Caudate nucleus (tissue), 63 donors: ENCODE measurements at places on chromosomes 5 and 9.

DNA sequence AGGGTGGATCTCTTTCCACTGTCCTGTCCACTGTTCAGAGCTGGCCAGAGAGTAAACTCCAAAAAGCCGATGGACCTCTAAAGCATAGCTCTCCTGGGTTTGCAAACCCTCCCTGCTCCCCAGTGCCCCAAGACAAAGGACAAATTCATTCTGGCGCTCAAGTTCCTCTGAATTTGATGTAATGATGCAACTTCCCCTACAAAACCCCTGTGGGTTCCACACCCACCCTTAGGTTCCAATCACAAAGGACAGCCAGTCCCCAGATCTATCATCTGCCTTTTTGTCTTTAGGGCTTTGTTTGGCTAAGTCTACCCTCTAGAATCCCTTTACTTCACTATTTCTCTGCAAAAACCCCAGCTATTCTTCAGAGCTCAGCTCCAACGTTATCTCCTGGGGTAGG is 57.4 kb upstream of the SLC25A51 start:
- DNase-seq: no peak

DNA sequence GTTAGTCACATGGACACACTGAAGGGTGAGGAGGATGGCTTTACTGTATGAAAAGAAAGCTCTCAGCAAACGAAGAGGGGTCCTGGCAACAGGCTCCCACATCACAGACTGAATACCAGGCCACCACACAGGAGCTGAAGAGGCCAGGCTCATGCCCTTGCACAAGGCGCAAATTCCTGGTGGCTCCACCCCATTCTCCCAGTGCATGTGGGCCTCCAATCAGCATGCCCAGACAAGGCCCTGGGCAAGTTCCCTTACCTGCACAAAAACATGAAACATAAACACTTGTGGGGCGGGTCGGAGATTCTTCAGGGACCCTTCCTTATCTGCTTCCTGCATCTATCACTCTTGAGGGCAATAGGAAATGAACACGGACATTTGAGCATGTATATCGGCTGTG is 935.8 kb upstream of the EDIL3 start:
- DNase-seq: no peak

- DNase-seq: no peak
These were observed 303.9 kb downstream of the DMRT2 start for GRCh38 chr9:1354086-1354485.

- no peak for DNase-seq
These were observed 1015.0 kb downstream of the CDH9 start for GRCh38 chr5:26023361-26023760.

GRCh38 chr9:36147441-36148175 is 11.1 kb downstream of the GLIPR2 start:
- DNase-seq: no peak

- no peak for DNase-seq
These were observed 10.6 kb upstream of the AGXT2 start for GRCh38 chr5:35058374-35058788.

DNA sequence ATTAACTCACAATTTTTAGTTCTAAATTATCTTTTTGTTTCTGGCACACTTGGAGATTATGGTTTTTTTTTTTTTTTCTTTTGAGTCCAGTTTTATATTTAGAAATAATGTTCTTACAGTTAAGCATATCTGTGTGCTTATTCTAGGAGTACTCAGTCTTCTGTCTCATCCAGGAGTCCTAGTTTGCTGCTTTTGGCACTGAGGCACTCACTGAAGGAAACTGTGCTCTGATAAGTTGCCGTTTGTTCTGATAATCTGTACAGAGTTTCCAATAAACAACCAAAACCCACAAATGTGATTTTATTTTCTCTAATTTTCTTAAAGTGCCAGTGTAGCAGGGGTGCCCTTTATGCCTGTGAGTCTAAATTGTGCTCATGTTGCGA is 251.0 kb downstream of the LRRC70 start:
- DNase-seq: no peak

- DNase-seq: no peak
These were observed 8.0 kb downstream of the PDLIM4 start for GRCh38 chr5:132265336-132266030.

GRCh38 chr9:125547368-125547767 is 159.6 kb downstream of the MAPKAP1 start:
- no peak for DNase-seq

DNA sequence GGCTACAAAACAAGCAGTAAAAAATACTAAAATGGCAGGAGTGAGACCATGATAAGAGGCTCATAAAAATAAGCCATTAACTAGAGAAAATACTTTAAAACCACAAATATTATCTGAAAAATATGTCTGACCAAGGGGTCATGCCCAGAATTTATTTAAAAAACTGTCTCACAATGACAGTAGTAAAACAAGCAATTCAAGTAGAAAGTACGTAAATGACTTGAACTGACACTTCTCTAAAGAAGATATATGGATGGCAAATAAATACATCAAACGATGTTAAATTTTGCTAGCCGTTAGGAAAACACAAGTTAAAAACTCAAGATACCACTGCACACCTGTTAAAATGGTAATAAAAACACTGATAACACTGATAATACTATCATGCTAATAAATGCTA is 353.9 kb upstream of the GRAMD2B start:
- no peak for DNase-seq

DNA sequence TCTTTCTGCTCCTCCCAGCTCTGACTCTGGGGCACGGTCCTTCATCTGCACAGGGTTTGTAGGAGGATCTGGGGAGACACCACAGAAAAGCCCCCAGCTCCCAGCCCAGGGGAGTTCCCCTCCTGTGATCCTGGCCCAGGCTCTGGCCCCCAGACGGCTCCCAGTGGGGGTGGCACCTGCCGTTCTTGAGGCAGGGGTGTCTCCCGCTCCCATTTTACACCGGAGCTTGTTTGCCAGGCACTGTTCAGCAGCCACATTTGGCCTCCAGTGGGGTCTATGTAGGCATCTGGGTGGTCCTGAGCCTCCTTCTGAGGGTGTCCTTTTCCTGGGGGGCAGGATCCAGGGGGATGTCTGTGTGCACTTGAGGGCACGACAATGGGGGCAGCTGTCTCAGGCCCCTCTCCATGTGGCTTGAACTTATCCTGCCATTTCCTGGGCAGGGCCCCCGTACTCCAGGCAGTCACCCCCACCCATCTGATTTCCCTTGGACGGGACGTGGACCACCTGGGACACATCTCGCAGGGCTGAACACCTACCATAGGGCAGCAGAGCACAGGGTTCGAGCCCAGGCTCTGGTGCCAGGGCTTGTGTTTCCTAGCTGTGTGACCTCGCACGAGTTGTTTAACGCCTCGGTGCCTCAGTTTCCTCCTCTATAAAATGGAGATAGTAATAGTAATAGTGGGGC is 275.0 kb upstream of the MVB12B start:
- no peak for DNase-seq

DNA sequence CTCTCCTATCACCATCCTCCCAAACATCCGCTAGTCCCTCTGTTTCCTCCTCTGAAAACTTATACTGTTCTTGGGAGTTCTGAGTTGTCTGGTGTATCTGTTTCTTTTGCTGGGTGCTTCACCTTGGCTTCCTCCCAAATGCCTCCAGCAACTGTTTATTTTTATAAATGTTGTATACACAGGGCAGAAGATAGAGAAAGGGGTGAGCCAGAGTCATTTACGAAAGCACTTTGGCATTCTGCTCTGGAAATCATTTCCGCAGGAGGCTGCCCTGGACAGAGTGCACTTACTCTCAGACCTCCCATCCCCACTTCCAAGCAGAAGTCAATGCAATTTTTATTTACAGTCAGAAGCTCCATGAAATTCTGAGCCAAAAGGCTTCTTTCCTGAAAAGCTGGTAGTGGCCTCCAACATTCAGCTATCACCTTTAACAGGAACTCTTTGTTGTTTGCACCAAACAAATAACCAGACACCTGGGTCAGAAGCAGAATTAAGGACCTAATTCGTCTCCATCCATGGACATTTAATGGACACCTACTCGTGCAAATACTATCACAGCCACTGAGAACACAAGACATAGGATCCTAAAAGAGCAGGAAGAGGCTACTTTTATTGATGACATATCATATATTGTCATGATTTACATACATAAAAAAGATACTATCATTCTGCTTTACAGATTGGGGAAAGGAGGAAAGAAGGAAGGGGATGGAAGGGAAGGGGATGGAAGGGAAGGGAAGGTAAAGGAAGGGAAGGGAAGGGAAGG is 229.5 kb upstream of the PAPPA start:
- DNase-seq: no peak

DNA sequence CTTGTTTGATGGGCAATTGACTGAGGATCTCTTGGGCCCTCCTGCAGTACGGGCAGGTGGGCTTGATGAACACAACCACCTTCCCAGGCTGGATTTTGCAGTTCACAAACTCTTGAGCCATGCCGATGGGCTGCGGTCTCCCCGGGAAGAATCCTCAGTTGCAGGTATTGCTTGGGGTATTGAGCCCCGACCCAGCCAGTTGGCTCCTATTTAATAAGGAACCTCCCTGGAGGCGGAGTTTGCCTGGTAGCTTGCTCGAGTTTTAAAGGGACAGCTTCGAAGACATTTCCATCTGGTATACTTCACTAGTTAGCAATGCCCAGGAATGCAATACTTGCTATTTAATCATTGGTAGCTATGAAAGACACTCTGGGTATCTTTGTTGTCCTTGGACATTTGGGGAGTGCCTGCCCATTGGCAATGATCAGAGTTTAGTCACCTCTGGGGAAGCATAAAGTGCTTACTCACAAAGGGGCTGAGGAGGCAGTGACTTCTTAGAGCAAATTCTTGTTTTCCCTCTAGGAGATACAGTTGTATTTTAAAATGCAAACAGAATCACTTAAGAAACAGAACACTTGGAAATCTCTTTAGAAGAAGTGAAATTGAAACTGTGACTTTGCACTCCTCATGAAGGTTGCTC is at the start of gene GLRX:
GLRX (minus strand) TSS at position 185 of the 640 bp plus-strand sequence; CDS start at position 121, 64 bp downstream.
- DNase-seq: peak; percentile 82

GRCh38 chr5:25393256-25393655 is 748.5 kb upstream of the CDH10 start:
- no peak for DNase-seq

- no peak for DNase-seq
These were observed 50.4 kb upstream of the FAM170A start for GRCh38 chr5:119578937-119579336.

- DNase-seq: no peak
These were observed 369.0 kb downstream of the KIAA0825 start for GRCh38 chr5:94249430-94249829.

- DNase-seq: no peak
These were observed 7.8 kb downstream of the YIPF5 start for GRCh38 chr5:144162686-144163085.

- DNase-seq: no peak
These were observed 984 bp upstream of the DOK3 start for GRCh38 chr5:177510567-177511053.
